Stimulated activated CD4-positive, alpha-beta T cell treated with anti-CD3 and anti-CD28 coated beads, Interleukin-15, amount 100 ng/mL, for 1 hour (primary cell): ENCODE measurements at places on chromosomes 12 and 14.

GRCh38 chr12:45762185-45763110, 32.9 kb downstream of the ARID2 start:
- DNase-seq, result no peak

- DNase-seq, result no peak
Observed at GRCh38 chr14:100673085-100673806, 53.4 kb upstream of the DLK1 start.

GRCh38 chr12:47822863-47823262, 3.2 kb upstream of the HDAC7 start:
- no peak for DNase-seq

DNA sequence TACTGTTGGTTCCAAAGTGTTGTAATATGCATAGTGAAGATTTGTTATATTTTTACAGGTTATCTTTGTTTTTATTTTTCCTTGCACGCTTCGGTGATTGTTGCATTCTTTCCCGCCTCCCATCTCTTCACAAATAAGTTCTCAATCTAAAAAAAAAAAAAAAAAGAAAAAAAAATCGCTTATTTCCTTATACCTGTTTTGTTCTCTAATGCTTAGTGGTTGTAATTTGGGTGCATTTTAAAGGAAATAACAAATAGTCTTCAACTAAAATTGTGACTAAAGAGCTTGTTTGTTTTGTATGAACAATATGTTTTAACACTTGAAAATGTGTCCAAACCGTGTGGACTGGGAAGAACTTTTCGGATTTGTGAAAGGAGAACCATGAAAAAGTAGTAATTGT, 1.5 kb downstream of the CAND1 start:
- no peak for DNase-seq
